Activated B cell treated with CpG ODN at 0.5 μM for 24 hours (primary cell): ENCODE measurements at places on chromosomes 1 and 21. TPM values are rescaled to one million over a fixed set of nuclear protein-coding genes. Genes with fewer than 3 reads are reported as not detected.

NBPF9 gene
- total RNA-seq = 20.0 and 25.1 TPM in 2 replicates

ACTL8 gene
- not detected in 2 replicates for total RNA-seq

ELF3 gene
- total RNA-seq = 4.8 and 6.2 TPM in 2 replicates

WNT4 gene
- total RNA-seq = 6.5 and 7.9 TPM in 2 replicates

AADACL3 gene
- not detected in 2 replicates for total RNA-seq

NCAM2 gene
- total RNA-seq = not detected in 2 replicates

KLHDC7A gene
- total RNA-seq = not detected in 2 replicates

CRNN gene
- not detected in 2 replicates for total RNA-seq

ARHGEF10L gene
- total RNA-seq = 0.59 and 0.62 TPM in 2 replicates

OR2M3 gene
- not detected in 2 replicates for total RNA-seq

OR2G3 gene
- not detected in 2 replicates for total RNA-seq

TMPRSS2 gene
- total RNA-seq = not detected in 2 replicates

LHX8 gene
- total RNA-seq = not detected in 2 replicates

KLHDC8A gene
- 0.07 TPM in 1 of 2 replicates, not detected in the other for total RNA-seq

ISG20L2 gene
- total RNA-seq = 50.8 and 53.0 TPM in 2 replicates

MAGI3 gene
- total RNA-seq = 0.83 and 1.0 TPM in 2 replicates

KCNJ9 gene
- total RNA-seq = not detected in 2 replicates

REN gene
- total RNA-seq = not detected in 2 replicates

LENEP gene
- total RNA-seq = 1.8 and 2.4 TPM in 2 replicates

INAVA gene
- 0.44 and 0.46 TPM in 2 replicates for total RNA-seq

LRP8 gene
- 25.1 and 40.6 TPM in 2 replicates for total RNA-seq

HAO2 gene
- total RNA-seq = not detected in 2 replicates

ITLN2 gene
- not detected in 2 replicates for total RNA-seq
